ENCODE measurements at places on chromosomes 2 and 18. TPM values are rescaled to one million over a fixed set of nuclear protein-coding genes. Genes with fewer than 3 reads are reported as not detected.

Gene CCDC150
- 0.11 TPM for polyA plus RNA-seq

Gene LYPD1
- polyA plus RNA-seq = 1.3 TPM

Gene STON1
- polyA plus RNA-seq = 24.4 TPM

Gene TRABD2A
- 1.1 TPM for polyA plus RNA-seq

Gene ANO7
- polyA plus RNA-seq = 0.56 TPM

Gene LRP1B
- 2.2 TPM for polyA plus RNA-seq

Gene SERPINB13
- polyA plus RNA-seq = 0.21 TPM

Gene ZSWIM2
- polyA plus RNA-seq = 0.34 TPM

Gene ELOA2
- polyA plus RNA-seq = not detected

Gene TCF23
- polyA plus RNA-seq = 0.01 TPM

Gene KYNU
- 0.30 TPM for polyA plus RNA-seq

Gene LYPD6B
- polyA plus RNA-seq = 4.3 TPM

Gene RESP18
- polyA plus RNA-seq = not detected

Gene HRH4
- 0.11 TPM for polyA plus RNA-seq

Gene DAW1
- 0.03 TPM for polyA plus RNA-seq

Gene ACMSD
- 0.18 TPM for polyA plus RNA-seq

Gene SERPINB8
- 3.0 TPM for polyA plus RNA-seq

Gene DPP4
- polyA plus RNA-seq = 4.2 TPM

Gene GALNT5
- 0.01 TPM for polyA plus RNA-seq

Gene DSG1
- polyA plus RNA-seq = 0.01 TPM

Gene GREB1L
- 4.5 TPM for polyA plus RNA-seq

Gene EPHA4
- polyA plus RNA-seq = 10.1 TPM

Gene TEX44
- polyA plus RNA-seq = not detected

Gene FOXD4L1
- polyA plus RNA-seq = not detected

Gene TET3
- 1.5 TPM for polyA plus RNA-seq

Gene DCDC2C
- polyA plus RNA-seq = not detected

Gene PROKR1
- polyA plus RNA-seq = 0.02 TPM

Gene POLR1A
- polyA plus RNA-seq = 3.9 TPM

Gene HMSD
- 0.22 TPM for polyA plus RNA-seq

Gene ARHGAP28
- 2.5 TPM for polyA plus RNA-seq

Gene CCDC121
- polyA plus RNA-seq = 4.7 TPM

Gene PROM2
- 2.0 TPM for polyA plus RNA-seq

Gene AKAIN1
- polyA plus RNA-seq = not detected

Gene MAT2A
- polyA plus RNA-seq = 139 TPM

Gene SP140L
- polyA plus RNA-seq = 8.3 TPM

Gene PLCL1
- 2.0 TPM for polyA plus RNA-seq

Gene TMEM163
- polyA plus RNA-seq = 2.4 TPM

Gene GRB14
- polyA plus RNA-seq = 2.8 TPM

Gene SERPINB11
- polyA plus RNA-seq = not detected

Gene MERTK
- polyA plus RNA-seq = 5.3 TPM
